Glutamatergic neuron (in vitro differentiated cells): ENCODE measurements at places on chromosomes 7 and 10. TPM values are rescaled to one million over a fixed set of nuclear protein-coding genes. Genes with fewer than 3 reads are reported as not detected.

DNA sequence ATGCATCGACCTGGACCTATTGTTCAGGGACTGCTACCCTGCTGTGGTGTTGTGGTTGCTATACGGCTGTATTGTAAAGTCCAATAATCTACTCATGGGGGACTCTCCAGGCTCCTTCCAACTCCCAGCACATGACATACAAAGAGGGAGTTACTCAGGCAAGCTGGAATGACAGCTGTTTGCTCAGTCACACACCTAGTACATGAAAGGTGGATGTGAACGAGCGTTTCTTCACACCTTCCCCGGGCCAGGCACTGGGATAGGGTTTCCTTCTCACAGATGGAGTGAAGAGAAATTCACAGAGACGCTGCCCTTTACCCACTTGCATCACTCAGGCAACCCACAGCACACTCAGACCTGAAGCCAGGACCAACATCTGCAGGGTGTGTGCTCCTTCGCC lies 215.7 kb downstream of the TNS3 start:
- no peak for DNase-seq
- H3K36me3 ChIP-seq: no peaks in the 10 kb centered on the region
- no peak overlapping the region for H3K4me3 ChIP-seq

DNA sequence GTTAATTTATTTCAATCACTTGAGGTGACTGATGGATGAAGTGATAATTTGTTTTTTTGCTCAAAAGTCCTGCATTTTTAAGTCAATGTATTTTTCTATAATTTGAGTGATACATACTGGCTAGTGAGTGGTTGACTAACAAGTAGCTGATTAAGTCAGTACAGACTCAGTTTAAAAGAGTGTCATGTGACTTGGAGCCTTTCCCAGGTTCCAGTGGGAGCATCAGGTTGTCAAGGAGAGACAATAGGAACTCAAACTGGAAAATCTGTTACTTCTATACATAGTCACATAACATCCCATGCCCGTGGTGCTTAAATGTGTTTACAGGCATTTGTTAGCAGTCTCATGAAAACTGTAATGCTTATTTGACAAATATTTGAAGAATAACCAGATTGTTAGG lies 154.7 kb downstream of the ANK3 start:
- H3K36me3 ChIP-seq: no peaks in the 10 kb centered on the region
- peaks cover 10% of the 10 kb centered on the region for H3K4me1 ChIP-seq
- DNase-seq: no peak
- no peak overlapping the region for H3K27ac ChIP-seq
- no peak overlapping the region for H3K4me3 ChIP-seq
- H3K27me3 ChIP-seq: no peaks in the 10 kb centered on the region

Gene RARRES2
- 0.86 TPM for total RNA-seq

Gene PTPRZ1
- 11.4 TPM for total RNA-seq

Gene PPP3CB
- total RNA-seq: 67.9 TPM
